ENCODE measurements at places on chromosomes 1 and 21.

DNA sequence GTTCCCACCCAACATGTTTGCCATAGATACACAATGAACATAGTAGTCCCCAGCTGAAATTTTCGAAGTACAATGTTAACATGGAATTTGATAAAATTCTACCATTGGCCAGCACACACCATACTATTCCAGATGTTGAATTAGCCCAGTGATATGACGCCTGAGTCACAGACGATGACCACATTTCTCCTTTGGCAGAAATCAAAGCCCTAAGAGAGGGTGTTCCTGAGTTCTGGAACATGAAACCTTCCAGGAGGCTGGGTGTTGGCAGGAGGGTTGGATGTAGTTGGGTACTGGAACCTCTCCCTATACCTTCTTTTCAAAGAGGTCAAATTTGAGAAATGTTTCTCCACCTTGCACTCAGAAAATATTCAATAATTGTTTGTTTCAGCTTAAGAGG lies 37.8 kb downstream of the LPAR3 start:
- DNase-seq = peak; percentile 30

DNA sequence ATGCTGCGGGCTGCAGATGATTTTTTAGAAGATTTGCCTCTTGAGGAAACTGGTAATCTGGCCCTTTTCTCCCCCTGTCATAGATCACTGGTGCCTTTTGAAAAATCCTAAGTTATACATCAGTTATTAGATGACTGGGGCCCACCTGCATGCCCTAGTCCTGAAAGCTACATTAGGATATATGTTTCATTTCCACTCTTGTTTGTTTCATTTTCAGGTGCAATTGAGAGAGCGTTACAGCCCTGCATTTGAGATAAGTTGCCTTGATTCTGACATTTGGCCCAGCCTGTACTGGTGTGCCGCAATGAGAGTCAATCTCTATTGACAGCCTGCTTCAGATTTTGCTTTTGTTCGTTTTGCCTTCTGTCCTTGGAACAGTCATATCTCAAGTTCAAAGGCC lies 8.1 kb upstream of the IFI44 start:
- no peak for DNase-seq

DNA sequence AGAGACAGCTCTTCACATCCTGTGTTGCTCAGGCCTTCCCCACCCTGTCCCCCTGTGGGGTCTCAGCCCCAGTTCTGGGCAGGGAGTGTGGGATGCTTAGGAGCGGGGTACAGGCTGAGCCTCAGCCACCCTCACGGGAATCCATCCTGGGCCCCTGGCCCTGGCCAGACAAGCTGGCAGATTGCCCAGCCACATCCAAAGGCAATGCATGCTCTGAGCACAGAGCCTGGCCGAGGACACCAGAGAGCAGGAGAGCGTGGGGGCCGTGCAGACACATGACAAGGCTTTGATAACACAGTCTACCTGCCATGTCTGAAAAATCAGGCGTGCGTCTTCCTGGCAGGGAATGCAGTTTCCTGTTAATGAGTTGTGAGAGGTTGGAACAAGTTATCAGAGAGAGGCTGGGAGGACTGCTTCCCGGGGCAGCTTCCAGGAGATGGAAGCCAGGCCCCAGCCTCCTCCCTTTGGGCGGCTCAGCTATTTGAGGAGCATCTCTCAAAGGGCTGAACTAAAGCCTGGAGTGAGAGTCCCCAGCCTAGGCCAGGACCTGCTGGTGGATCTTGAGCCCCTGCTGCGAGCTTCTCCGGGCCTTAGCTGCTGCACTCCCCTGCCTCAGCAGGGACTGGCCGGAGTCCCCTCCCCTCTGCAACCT lies 72.2 kb upstream of the SELENON start:
- DNase-seq = peak; percentile 91

- DNase-seq = no peak
Measured at GRCh38 chr1:7970246-7970645, 8.7 kb downstream of the PARK7 start.

DNA sequence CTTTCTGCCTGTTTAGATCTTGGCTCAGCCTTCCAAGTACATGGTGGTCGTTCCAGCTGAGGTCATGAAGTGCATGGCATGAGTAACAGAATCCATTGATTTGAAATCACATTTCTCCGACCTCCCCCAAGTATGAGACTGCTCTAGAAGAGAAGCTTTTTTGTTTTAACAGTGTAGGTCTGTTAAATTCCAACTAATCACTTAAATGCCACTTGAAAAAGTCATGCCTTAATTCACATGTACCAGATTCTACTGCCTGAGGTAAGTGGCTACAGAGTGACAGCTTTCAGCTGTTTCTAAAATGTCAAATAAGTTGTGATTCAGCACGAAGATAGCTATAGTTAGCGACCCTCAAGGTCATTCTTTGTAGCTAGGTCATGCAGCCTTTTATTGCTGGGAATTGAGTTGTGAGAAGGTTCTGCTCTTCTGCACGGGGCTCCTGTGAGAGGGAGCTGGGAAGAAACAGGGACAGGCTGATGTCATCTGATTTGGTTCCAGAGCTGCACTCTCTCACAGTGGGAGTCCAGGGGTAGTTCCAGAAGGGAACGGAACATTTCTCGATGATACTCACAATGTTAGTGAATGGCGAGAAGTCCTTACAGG lies 112.7 kb downstream of the VPS13D start:
- no peak for DNase-seq

GRCh38 chr1:61005614-61006580 lies 76.5 kb upstream of the NFIA start:
- DNase-seq = no peak

GRCh38 chr1:85575363-85575995 lies 5.1 kb upstream of the CCN1 start:
- no peak for DNase-seq

GRCh38 chr1:182335771-182336566 lies 55.6 kb downstream of the GLUL start:
- no peak for DNase-seq

GRCh38 chr1:222285526-222285925 lies 262.4 kb downstream of the HHIPL2 start:
- DNase-seq = no peak

GRCh38 chr1:177966199-177966598 lies 3.7 kb downstream of the SEC16B start:
- DNase-seq = no peak

DNA sequence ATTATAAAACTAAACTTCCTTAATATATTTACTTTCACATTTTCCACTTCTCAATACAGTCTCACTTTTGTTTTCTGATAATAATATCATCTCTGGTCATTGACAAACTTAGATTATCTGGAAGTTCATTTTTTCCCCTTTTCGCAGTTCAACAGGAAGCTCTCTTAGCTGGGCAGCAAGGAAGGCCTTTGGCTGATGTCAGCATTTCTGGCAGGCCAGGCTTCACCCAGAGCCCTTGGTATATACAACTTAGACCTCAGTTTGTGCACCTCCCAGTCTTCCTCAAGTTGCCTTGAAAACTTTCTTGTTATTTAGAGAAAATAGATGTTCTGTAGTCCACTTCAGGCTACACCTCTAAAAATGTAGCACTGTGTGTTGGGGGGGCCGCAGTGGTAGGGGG lies 1103.6 kb downstream of the AMY1C start:
- DNase-seq = no peak

DNA sequence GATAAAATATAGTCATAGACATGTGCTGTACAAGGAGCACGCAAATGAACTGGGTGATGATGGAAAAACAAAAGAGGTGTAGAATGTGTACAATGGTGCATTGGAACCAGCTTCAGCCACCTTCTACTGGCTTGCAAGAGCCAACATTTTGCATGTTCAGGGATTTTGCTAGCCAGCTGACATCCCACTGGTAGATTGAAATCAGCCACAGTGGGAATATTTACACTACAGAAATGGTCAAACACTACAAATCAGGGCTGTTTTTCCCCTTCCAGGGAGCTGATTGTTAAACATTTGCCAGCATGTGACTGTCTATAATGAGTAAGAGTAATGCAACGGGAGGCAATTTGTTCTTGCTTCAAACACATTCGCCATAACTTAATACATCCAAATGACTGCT lies 23.2 kb downstream of the PMVK start:
- no peak for DNase-seq

DNA sequence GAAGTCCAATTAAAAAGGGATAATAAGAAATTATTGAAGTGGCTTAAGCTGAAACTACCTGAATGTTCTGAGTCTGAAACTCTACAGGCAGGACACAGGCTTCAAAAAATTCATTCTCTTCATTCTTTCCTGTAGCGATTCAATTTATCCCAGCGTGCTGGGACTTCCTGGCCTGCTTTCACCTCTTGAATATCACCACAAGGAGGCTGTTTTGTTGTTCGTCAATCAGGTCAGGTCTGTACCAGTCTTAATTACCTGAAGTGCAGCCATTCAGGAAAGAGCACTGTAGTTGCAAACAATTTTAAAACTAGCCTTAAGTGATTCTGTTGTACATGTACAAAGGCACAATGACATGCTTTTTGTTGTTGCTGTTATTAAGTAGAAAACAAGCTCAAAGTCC lies 38.4 kb downstream of the FYB2 start:
- no peak for DNase-seq

DNA sequence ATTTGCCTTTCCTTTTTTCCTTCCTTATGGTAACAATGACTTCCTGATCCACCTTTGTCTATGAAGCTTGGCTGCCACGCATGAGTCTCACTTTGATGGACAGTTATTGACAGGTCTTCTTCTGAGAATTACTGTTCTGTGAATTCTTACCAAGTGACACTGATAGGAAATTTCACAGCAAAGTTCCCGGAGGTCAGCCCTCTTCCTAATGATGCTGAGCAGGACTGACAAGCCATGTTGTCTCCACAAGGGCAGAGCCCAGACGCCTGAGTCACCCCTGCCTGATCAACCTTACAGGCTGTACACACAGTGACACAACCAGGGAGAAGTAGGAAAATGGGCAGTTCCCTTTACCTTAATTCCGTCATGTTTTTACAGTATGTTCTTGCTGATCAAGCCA lies 44.2 kb downstream of the ZC3H11B start:
- DNase-seq = no peak

DNA sequence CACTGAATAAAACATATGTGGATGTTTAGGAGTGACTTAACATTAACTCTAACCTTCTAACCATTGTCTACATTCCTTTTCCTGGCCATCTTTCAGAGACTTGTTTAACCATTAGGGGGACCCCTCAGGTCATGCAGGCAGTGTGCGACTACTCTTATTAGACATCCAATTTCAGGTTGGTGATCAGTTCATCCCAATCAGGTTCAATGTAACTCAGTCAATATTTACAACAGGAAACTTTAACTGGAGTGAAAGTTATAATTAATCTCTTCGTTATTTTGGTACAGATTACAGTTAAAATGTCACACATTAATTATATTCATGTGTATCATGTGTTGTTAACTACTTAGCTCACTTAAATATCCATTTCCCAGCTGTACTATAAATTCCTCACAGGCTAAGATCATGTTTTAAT lies 68.8 kb upstream of the RGS1 start:
- DNase-seq = no peak

DNA sequence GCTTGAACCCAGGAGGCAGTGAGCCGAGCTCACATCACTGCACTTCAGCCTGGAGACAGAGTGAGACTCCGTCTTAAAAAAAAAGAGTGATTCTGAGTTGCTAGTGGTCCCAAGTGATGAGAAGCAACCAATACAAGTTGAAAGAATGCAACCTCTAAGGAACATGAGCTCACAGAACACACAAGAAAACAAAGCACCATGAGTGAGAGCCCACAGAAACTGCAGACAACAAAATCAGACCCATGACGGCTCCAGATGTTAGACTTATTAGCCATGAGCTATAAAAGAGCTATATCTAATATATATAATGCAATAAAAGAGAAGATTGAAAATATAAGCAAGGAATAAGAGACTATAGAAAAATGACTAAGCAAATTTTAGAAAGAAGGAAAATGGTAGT lies 50.0 kb downstream of the MATN1 start:
- DNase-seq = no peak

- DNase-seq = peak; percentile 34
Measured at GRCh38 chr1:145997718-145998023, 1.3 kb upstream of the TXNIP start.

- no peak for DNase-seq
Measured at GRCh38 chr1:205319081-205320018, 2.2 kb downstream of the NUAK2 start.

DNA sequence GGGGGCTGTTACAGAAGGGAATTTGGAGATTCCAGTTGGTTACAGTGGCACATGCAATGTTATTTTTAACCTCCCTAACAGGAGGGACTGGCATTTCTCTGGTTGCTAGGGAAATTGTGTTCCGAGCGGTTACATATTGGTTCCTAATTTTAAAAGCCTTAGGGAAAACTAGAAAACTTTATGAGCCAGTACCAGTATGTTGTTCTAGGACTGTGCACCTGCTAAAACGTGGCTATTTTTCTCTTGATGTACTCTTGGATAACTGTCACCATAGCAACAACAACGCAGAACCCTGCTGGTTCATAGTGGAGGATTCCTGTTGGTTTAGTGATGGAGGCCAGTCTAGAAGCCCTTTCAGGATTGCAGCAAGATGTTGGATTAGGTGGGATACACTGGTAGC lies 68.9 kb upstream of the PGBD5 start:
- no peak for DNase-seq

DNA sequence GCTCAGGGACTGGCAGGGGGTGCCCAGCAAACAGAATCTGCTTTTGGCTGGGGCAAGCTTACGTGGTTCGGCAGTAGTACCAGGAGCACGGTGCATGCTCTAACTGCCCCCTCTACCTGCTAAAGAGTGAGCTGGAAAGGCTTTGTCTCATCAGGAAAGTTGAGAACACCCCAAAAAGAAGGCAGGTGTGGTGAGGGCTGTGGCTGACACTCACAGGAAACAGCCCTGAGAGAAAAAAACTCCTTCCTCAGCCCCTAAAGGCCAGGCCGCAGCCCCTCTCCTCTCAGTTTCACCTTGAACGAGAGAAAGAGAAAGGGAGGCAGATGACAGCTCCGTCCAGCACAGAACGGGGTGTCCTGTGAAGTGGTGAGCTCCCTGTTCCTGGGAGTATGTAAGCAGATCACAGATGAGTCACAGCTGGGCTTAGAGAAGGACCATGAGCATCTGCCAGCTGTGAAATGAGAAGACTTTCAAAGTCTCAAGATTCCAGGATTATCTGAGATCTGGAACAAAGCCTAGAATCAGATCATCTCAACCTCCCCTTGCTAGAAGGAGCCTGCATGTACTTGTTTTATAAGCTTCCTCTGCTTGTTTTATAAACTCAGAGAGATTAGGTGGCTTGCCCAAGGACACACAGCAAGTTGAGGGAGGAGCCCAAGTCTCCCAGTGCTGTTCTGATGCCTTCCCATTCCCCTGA lies 13.4 kb downstream of the LAPTM5 start:
- no peak for DNase-seq

DNA sequence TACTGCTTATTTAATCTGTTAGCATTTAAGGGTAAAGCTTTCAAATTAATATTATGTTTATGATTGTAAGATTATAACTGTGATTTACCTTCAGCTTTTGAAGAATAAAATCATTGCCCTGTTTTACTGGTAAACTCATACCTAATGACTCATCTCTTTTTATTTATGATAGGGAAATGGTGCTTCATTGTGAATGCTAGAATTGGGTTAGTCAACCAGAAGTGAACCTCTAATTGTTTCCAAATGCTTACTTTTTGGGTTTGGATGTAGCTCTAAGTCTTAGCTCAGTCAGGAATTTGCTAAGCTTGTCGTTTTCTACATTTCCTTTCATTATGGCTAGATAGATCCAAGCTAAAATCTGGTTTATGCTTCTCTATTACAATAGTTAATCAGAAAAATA lies 59.4 kb downstream of the SLC30A7 start:
- no peak for DNase-seq

All from NCI-H446 (cell line).